Hematopoietic multipotent progenitor cell treated with erythropoietin and hydrocortisone succinate and interleukin-3 and kit ligand, for 15 days (in vitro differentiated cells): ENCODE measurements at places on chromosomes 1 and 21.

DNA sequence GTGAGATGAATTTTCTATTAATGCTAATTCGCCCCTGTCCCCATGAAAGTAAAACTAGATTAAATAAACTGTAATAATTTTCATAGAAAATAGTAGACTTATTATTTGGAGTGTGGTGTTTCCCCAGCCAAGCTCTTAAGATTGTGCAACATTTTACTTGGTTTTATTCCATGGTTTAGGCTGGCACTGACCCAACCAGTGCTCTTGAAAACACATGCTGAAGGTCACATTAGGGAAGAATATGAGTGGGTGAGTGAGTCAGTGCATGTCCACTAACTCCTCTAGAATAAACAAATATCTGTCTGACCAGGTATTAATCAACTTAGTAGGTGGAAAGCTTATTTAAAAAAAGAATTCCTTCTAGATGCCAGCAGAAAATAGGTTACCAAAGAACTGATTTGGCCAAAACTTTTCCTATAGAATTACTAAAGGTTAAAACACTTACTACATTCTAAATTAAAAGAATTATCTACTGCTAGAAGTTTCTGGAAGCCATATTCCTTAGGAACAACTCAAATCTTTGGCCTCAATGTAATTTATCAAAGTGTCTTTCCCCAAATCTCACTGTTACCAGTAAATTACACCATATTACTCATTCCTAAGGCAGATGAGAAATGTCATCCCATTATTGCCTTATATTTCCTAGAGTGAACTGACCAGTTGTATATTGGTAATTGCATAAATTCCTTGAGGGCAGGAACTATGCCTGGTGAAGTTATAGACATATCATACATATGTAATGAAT, 89.7 kb upstream of the RGS1 start:
- DNase-seq: no peak

- DNase-seq: no peak
Observed at GRCh38 chr21:18518054-18518481, 114.5 kb upstream of the TMPRSS15 start.

DNA sequence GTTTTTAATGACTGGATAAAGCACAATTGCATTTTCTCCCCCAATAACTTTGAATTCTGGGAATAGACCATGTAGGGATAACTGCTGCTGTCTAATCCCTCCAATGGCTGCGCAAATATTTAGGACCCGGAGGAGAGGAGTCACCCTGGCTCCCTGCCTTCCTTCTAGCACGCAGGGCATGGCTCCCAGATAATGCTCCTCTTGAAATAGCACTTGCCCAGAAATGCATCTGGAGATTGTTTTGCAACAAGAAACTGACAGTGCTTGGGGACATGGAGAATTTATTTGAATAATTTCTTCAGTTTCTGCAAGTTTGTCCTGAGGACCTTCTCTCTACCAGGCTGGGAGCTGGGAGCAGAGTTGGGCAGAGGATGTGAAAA, 83.5 kb downstream of the MAN1C1 start:
- DNase-seq: no peak

GRCh38 chr1:177798614-177799013, 171.2 kb downstream of the SEC16B start:
- DNase-seq: no peak

- DNase-seq: no peak
Observed at GRCh38 chr1:17470021-17470799, 30.7 kb upstream of the RCC2 start.
